EH (cell line): ENCODE measurements at places on chromosomes 6 and 20.

- peak; percentile 91 for DNase-seq
Measured at GRCh38 chr20:45036044-45036755, 64.7 kb downstream of the KCNS1 start.

DNA sequence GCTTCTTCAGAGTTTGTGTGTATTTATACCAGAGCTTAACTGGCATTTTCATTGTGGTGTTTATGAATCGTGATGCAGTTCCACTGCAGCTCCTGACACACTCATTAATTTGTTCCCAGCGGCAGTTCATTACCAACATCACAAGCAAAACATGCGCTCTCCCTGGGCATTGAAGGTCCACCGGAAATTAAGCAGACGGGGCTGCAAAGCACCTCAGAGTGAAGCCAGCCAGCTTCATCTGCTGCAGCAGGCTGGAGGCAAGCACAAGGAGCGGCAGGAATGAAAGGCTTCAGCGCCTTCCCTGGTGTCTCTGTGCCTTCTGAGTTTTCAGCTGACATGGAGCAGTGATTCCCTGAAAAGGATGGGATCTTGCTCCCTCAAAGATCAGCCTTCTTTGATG lies 246.0 kb upstream of the SPTLC3 start:
- DNase-seq: no peak

DNA sequence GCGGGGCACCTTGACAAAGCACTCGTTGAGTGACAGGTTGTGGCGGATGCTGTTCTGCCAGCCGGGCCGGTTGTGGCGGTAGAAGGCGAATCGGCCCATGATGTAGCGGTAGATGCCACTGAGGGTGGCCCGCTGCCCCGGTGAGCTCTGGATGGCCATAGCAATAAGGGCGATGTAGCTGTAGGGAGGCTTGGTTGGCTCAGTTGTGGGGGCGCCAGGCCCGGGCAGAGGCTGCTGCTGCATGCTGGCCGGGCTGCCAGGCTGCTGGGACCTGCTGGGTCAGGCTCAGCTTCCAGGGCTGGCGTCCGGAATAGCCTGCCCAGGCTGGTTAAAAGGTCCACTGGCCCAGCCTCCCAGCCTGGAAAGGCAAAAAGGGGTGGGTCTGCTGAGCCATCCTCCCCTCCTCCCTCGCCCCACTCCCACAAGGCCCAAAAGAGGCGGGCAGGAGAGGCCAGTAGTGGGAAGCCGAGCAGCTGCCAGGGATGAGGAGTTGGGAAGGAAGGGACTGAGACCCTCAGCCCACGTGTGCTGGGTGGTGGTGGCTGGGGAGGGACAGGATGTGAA lies at the start of gene FOXS1:
Gene FOXS1 (minus strand): TSS at position 305 of the 564 bp plus-strand sequence. CDS start 62 bp downstream, at position 243.
- no peak for DNase-seq

DNA sequence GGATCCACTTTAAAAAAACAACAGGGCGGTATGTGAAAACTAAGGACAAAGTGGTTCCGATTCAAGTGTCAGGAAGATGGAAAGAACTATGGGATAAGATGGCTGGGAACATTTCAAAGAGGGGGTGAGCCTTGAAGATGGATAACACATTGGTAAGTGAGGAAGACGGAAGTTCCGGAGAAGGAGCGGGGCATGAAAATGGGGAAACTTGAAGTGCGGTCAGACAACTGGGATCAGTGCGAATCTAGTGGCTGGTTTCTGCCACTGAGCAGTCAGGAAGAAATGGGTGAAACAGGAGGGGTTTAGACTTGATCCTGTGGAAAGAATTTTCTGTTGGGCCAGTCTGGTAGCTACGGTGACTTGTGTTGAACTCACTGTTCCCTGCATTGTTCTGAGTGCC lies 1.2 kb downstream of the NAA20 start:
- no peak for DNase-seq

- no peak for DNase-seq
Measured at GRCh38 chr20:35187584-35188190, 15.8 kb downstream of the PROCR start.

DNA sequence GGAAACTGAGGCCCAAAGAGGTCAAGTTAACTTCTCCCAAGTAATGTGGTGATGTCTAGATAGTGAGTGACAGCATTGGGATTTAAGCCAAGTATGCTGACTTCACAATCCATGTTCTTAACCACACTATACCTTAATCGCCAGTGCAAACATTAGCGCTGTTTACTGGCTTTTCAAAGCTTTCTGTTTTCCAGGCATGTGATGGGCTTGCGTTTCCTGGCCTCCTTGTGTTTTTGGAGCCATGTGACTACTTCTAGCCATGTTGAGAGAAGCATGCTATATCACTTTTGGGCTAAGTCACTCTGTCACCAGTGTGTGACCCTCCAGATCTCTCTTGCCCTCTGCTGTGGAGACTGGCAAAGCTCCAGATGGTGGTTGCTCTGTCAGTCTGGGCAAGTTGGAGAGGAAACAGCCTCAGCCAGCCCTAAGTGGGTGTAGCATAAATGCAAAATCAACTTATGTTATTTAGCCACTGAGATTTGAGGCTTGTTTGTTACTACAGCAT lies 76.9 kb downstream of the ANKRD6 start:
- no peak for DNase-seq

DNA sequence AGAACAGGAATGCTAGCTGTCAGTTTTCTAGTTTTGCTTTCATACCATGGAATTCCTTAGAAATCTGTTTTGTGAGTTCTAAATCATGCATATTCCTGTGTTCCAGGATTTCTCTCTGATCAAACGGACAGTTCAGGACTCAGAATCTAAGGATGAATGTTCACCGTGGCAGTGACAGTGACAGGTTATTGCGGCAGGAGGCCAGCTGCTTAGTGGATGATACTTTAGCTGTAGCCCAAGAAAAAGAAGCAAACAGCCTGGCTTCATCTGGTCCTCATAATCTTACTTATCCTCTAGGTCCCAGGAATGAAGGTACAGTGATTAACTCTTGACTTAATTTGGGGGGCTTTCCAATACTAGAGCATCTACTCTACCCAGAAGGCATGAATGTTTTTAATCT lies 27.1 kb downstream of the KCTD20 start:
- no peak for DNase-seq

DNA sequence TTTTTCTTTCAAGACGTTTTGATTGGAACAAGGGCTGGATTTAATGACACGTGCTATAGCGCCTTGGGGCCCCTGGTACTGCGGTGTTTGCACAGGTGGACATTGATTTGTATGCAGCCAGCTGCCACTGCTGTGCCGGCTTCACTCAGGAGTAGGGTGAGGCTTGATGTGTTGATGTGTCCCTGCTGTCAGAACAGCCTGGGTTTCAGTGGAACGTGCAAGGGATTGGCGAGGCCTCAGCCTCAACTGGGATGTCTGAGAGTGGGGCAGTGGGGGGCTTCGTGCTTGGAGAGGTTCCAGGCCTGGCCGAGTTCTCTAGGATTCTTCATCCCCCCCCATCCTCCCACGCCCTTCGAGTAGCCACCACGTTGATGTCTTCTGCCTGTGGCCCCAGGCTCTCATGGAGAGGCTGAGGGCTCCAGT lies 23.0 kb downstream of the PYGB start:
- no peak for DNase-seq

GRCh38 chr20:59770270-59770669 lies 163.2 kb downstream of the SYCP2 start:
- DNase-seq: no peak
